CD4-positive, alpha-beta T cell treated with Interferon alpha-2 for 1 hour (primary cell): ENCODE measurements at places on chromosomes 12 and 14.

DNA sequence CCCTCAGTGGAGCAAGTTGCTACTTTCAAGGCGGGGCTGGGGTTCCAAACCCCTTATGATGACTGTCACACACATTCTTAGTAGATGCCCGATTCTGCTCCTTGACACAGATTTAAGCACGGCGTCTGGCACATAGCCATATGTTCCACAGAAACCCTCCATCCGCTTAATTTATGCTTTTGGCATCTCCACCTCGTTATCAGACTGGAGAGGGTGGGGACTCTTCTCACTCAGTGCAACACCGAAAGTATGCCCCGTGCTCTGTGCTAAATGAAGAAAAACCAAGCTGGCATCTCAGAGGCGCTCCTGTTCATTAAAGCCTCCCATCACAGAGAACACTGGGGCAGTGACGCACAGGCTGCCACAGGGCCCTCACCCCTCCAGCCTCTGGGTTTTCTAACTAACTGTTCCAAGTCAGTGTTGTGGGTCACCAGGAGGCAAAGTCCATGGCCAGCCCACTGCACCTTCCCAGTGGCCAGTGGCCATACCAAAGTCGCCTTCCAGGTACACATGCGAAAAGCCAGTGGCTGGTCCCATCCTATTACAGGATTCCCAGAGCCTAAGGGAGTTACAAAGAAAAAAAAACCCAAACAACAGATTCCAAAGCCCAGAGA is 27.3 kb downstream of the CCDC88C start:
- no peak for DNase-seq

GRCh38 chr12:53795927-53796326 is 44.1 kb upstream of the CISTR start:
- DNase-seq: no peak

DNA sequence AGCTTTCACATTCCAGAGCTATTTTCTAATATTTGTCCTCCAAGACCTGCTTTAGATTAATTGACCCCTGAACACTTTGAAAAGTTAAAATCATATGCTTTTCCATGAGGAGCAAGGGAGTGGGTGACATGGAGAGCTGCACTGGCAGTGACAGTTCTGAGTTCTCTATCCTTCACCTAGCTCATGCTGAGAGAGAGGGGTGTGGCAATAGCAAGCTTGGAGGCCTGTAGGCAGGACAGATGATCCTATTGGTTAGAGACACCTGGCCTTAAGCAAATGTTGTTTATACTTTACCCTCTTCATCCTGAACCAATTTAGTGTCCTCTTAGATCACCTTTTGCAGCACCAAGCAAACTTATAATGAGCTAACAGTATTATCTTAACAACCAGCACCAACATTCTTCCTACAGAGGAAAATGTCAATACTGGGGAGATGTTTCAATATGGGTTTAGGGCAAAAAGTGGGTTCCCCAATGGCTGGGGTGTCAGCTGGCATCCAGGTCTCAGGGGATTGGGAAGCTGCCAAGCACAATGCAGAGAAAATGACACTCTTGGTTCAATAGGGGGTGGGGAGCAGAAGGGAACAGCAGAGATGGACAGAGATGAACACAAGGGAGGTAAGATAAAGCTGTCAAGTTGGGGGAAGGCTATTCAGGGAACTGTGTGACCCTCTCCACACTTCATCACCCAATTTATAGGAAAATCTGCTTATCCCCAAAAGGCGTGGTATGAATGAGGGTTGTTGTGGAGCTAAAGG is 37.0 kb upstream of the PPM1H start:
- DNase-seq: no peak

GRCh38 chr12:76156726-76157125 is 72.2 kb upstream of the NAP1L1 start:
- no peak for DNase-seq

DNA sequence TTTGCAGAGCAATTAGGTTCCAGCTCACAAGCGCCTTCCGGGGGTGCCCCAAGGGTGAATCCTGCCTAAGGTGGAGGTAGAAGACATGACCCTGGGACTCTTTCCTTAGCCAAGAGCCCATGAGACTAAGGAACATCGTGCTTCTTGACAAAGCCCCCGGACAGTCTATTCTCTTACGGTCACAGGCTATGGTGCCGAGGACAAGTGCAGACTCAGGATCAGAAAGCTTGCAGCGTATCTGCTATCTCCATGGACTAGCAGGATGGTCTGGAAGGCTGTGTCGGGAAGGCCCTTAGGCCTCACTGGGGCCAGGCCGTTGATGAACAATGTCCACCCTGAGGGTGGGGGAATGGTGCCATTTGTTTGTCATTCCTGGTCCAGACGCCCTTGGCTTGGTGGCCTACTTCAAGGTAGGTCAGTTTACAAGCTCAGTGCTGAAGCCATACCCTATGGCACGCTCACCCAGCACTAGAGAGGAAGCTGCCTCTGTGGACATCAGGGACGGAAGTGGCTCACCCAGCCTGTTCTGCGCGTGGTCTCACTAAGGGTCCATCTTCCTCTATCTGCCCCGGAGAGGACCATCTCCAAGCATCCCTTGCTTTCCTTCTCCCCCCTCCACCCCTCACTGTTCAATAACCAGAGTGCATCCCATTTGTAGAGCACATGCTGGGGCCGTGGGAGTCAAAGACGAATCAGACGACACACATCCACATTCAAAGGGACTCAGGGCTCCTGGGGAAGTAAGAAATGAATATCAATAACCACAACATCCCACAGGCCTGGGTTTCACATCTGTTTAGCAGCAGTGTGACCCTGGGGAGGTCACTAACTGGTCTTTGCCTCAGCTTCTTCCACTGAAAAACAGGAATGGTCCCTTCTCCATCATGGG is 45.0 kb upstream of the IQSEC3 start:
- no peak for DNase-seq
